ENCODE measurements at places on chromosomes 3 and 15. TPM values are rescaled to one million over a fixed set of nuclear protein-coding genes. Genes with fewer than 3 reads are reported as not detected.

The MON1A gene
- 12.7 TPM for total RNA-seq

The HYAL1 gene
- total RNA-seq: 2.5 TPM

The ISL2 gene
- total RNA-seq: not detected

The KBTBD12 gene
- total RNA-seq: 0.03 TPM

The ALS2CL gene
- 1.8 TPM for total RNA-seq
